ENCODE measurements at places on chromosomes 4 and X. TPM values are rescaled to one million over a fixed set of nuclear protein-coding genes. Genes with fewer than 3 reads are reported as not detected.

Gene TCEAL5
- not detected for total RNA-seq

Gene CT45A10
- 0.35 TPM for total RNA-seq

Gene CYLC1
- not detected for total RNA-seq

Gene TMEM35A
- total RNA-seq = not detected

Gene LINC00632
- 1.6 TPM for total RNA-seq

Gene GAGE13
- total RNA-seq = not detected

Gene MAMLD1
- 6.4 TPM for total RNA-seq

Gene PHOX2B
- total RNA-seq = not detected

Gene TLR10
- total RNA-seq = not detected

Gene TMPRSS11D
- not detected for total RNA-seq

Gene ARHGAP4
- 2.2 TPM for total RNA-seq

Gene GYG2
- total RNA-seq = 4.5 TPM

Gene GATA1
- total RNA-seq = not detected

Gene RWDD4
- total RNA-seq = 16.7 TPM

Gene CNKSR2
- 1.6 TPM for total RNA-seq

Gene ADH1A
- total RNA-seq = not detected

Gene PNMA6A
- 5.4 TPM for total RNA-seq

Gene BTC
- 0.91 TPM for total RNA-seq

Gene DCAF16
- 6.1 TPM for total RNA-seq

Gene SPANXD
- total RNA-seq = not detected

Gene ADAM29
- not detected for total RNA-seq

Gene FHIP1A
- total RNA-seq = 0.09 TPM

Gene MAGEA10
- not detected for total RNA-seq

Gene RFC1
- 17.4 TPM for total RNA-seq

Gene POLN
- total RNA-seq = 0.53 TPM

Gene CDX4
- total RNA-seq = not detected

Gene BTK
- total RNA-seq = 0.11 TPM

Gene SSX2B
- total RNA-seq = not detected

Gene UGT2B11
- total RNA-seq = 0.11 TPM

Gene PLXNB3
- 3.9 TPM for total RNA-seq

Gene TKTL1
- 0.07 TPM for total RNA-seq

Gene CENPVL1
- not detected for total RNA-seq

Gene COL4A5
- total RNA-seq = 10.3 TPM

Gene CXXC4
- 0.05 TPM for total RNA-seq

Gene CACNA1F
- not detected for total RNA-seq

Gene PNMA3
- 0.22 TPM for total RNA-seq

Gene XAGE1A
- total RNA-seq = 25.2 TPM

Gene RIBC1
- total RNA-seq = 0.85 TPM

Gene UNC5C
- total RNA-seq = not detected

Gene TMSB15A
- 0.81 TPM for total RNA-seq
